Gastroesophageal sphincter (tissue), 4 donors: ENCODE measurements at places on chromosomes 2 and 18. TPM values are rescaled to one million over a fixed set of nuclear protein-coding genes. Genes with fewer than 3 reads are reported as not detected.

Gene CAVIN2
- 72.8 TPM for total RNA-seq

Gene FOXD4L1
- not detected for total RNA-seq

Gene PRSS56
- not detected for total RNA-seq

DNA sequence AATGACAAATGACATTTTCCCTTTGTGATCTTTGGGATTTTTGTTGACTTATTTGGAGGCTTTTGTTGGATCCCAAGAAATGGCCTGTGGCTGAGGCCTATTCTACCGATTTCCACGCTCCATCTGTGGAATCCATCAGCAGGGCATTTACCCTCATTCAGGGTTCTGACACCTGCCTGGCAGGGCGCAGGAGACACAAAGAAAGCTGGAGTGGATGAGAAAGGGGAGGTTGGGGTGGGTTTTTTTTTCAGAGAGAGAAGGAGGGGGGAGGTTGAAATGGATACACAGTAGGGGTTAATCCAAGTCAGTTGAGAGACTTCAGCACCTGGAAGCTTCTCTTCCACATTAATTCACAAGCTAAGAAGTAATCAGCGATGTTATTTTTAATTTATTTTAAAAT is 59.7 kb downstream of the PAX3 start:
- ATAC-seq = no peak

- no peak for ATAC-seq
These were observed 164.1 kb upstream of the RASGRP3 start for GRCh38 chr2:33312355-33312754.

DNA sequence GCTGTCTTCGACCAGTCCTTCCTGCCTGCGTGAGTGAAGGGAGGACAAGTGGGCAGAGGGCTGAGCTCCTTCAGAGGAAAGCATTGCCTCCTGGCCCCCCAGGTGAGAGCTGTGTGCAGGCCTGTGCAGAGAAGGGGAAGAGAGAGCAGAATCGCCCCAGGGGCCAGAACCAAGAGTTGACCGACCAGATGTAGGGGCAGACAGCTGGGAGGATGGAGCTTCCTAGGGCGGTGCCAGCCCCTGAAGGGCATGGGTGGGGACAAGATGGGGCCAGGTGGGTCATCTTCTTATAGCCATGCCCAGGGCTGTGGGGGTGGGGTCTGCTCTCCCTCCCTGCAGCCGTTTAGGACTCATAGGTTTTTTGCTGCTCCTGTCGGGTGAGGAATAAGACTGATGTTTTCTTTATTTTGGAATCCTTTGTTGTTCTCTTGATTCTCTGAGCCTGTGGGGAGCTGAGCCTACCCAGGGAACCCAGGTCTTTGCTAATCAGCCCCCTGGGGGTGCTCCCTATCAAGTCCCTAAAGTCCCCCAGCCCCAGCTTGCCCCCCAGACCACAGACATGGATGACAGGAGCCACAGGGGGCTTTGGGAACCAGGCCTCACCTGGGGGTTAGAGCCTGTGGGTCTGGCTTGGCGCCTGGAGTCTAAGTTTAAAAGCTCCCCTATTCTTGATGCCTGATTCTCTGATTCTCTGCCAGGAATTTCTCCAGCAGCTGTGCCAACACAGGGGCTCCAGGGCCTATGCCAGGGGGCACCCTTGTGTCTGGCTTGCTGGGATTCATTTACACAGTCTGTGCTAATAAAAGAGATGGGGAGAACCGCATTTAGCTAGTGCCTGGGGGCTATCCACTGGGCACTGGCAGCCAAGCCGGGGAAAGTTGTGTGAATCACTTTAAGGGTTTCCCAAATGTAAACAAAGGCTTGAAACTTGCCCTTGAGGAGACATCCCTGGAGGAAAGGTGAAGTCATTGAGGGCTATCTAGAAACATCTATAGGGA is 9.3 kb upstream of the EFHD1 start:
- no peak for ATAC-seq

DNA sequence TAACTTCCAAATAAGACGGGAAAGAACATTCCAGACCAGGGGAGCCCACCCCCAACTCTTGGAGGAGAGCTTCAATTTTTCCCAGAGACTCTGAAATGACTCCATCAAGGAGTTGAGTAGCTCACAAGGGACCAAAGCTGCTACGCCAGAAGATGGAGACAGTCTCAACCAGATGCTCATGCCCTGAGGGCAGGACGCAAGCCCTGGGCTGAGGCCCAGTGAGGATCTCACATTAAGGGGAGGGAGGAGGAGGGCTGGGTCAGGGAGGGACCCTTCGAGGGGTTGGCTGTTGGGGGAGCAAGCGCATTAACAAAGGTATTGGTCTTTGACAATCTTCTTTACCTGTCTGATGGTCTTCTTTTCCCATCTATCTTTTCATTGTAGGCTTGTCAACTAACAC is 141.3 kb upstream of the SLC1A4 start:
- no peak for ATAC-seq

GRCh38 chr2:157178874-157179273 is 78.6 kb upstream of the GALNT5 start:
- no peak for ATAC-seq

DNA sequence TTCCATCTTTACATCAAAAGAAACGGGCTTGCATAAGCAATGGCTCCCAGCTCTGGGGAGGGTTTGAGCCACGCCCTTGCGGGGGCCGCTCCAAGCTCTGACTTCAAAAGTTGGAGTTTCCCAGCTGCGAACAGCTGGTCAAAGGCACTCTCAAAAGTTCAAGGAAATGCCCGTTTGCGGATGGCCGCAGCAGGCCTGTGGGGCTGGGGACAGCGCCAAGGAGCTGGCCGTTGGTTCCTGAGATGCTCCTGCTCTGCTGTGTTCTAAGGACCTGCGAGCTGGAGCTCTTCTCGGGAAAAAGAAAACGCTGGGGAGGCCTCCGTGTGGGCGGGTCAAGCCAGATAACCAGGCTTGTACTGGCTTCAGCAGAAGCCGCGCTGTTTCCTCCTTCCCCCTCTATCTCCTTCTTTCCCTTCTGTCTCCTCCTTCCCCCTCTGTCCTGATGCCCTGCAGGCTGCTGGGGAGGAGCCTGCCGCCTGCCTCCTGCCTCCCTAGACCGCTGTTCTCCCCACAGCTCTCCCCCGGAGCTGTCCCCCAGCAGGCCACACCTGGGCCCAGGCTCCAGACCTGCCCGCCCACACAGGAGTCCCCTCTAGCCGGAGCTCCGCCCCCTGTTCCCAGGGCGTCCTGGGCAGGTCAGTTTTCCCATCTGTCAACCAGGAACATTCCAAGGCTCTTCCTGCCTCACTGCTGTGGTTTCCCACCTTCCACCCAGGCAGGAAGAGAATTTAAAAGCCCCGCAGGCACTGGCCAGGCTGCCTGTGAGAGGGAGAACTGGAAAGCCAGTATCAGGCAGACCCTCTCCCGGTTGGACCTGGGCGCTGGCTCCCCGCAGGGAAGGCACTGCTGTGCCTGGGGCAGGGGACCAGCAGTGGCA is 14.1 kb downstream of the KLF11 start:
- ATAC-seq = peak; percentile 52

- peak; percentile 7 for ATAC-seq
These were observed 14.4 kb upstream of the GPR17 start for GRCh38 chr2:127631541-127631996.
